ENCODE measurements at places on chromosomes 3 and 15. TPM values are rescaled to one million over a fixed set of nuclear protein-coding genes. Genes with fewer than 3 reads are reported as not detected.

DNA sequence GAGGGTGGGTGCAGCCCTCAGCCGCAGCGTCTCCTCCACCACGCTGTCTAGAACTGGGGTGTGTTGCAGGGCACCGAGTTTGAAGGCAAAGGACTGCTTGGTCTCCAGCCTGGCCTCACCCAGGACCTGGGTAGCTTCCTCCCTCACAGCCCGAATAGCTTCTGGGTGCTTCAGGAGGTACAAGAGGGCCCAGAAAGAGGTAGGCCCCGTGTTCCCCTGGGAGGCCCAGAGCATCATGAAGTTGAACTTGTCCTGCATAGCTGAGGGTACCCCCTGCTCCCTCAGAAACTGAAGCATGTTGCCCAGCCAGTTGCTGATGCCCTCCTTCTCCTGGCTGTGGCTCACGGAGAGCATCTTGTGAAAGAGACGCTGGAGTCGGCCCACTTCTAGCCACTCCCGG is 930 bp downstream of the CYP8B1 start:
- no peak for DNase-seq

DNA sequence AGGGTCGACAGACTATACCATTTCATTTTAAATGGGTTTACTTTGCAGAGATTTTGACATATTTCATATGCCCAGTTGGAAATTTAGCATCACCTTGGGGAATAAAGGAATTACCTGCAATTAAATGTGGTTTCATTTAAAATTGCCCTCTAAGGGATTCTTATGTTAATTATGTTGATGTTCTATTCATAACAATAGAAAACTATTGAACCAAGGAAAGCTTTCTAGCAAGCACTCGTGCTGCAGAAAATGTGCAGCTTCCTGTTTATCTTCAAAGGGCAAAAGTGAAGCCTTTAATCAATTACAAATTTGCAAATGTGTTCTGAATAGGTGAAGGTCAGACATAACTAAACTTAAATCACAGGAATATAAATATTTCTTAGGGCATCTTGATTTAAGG is 352.1 kb downstream of the CHST2 start:
- no peak for DNase-seq

DNA sequence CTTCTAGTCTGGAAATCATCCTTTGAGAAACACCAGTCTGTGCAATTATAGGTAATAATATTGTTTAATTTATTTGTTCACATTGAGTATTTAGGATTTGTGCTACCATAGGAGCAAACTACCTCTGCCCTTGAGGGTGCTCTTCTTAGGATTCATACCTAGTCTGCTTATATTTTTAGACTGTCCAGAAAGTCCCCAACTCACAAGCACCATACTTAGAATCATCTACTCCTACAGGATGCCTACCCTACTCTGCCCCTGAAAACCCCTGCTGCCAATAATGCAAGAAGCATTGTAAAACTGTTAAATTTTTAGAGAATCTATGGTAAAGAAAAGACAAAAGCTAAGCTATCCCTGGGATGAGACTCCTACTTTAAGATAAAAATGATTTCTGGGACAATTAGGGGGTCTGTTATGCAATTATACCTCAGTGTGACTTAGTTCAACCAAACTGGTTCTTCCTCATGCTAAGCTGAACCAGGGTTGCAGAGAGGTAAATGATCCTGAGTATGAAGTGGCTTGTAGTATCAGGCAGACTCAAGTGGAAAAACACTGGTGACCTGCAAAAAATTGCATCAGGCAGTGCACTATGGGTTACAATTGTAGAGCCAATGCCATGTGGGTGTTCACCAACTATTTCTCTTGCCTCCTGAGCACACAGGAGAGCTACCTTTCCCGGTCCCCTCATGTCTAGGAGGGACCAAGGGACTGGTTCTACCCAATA is 133.3 kb downstream of the TNIK start:
- DNase-seq = no peak

GRCh38 chr3:160577556-160578195 is 12.3 kb upstream of the KPNA4 start:
- peak; percentile 28 for DNase-seq

- DNase-seq = peak; percentile 81
Observed at GRCh38 chr3:149534671-149535332, 60.3 kb downstream of the TM4SF4 start.

DNA sequence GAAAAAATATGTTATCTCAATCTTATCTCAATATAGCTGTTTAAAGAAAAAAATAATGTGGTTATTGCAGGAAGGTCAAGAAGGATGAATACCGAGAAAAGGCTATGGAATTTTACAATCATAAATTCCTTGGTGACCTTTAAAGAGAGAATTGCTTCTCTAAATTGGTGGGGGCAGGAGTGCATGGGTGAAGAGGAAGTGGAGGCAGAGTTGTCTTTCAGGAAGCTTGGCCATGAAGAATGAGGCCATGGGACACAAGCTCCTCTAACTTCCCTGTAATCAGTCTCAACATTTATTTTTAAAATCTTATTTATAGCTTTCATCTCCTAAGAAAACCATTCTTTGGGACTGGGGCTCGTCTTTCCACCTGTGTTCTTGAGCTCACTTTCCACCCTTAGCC is 22.4 kb upstream of the ALDH1A2 start:
- DNase-seq = no peak

DNA sequence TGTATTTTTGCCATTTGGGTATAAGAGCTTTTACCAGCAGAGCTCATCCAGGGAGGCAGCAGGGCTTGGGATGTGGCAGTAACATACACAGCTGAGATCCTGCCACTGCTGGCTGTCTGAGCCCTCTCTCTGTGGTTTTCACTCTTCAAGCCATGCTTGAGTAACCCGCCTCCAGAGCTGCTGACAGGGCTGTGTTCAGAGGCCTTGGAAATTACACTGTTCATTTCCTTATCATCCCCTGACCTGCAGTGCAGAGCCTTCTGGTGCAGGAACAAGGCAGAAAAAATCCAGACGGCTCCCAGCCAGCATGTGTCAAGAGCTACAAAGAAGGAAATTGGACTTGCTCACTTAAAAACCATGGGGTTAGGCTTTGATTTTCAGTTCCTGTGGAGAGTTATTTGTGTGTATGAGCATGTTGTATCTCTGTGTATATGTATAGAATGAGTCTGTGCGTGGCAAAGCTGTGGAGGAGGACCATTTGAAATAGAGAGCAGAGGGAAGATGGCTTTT is 47.0 kb downstream of the ZNF609 start:
- peak; percentile 80 for DNase-seq

GRCh38 chr3:72816862-72817355 is 31.3 kb downstream of the SHQ1 start:
- DNase-seq = no peak

DNA sequence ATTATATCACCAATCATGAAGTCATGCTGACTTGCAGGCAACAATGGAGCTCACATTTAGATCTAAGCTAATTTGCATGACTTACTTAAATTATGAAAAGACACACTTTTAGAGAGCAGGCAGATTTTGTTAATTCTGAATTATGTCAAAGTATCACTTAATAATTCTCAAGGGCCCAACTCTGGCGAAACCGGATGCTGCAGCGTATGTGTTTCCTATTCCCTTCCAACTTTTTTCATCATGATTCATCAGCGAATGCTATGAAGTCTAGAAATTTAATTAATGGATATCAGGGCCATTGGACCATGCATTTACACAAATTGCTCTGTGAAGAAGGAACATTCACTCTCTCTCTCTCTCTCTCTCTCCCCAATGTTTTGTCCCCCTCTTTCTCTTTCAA is 63.5 kb upstream of the GOLGA8A start:
- no peak for DNase-seq

GRCh38 chr3:13256845-13257244 is 163.3 kb downstream of the NUP210 start:
- no peak for DNase-seq

- no peak for DNase-seq
Observed at GRCh38 chr15:68436680-68437079, 4.7 kb upstream of the ITGA11 start.

DNA sequence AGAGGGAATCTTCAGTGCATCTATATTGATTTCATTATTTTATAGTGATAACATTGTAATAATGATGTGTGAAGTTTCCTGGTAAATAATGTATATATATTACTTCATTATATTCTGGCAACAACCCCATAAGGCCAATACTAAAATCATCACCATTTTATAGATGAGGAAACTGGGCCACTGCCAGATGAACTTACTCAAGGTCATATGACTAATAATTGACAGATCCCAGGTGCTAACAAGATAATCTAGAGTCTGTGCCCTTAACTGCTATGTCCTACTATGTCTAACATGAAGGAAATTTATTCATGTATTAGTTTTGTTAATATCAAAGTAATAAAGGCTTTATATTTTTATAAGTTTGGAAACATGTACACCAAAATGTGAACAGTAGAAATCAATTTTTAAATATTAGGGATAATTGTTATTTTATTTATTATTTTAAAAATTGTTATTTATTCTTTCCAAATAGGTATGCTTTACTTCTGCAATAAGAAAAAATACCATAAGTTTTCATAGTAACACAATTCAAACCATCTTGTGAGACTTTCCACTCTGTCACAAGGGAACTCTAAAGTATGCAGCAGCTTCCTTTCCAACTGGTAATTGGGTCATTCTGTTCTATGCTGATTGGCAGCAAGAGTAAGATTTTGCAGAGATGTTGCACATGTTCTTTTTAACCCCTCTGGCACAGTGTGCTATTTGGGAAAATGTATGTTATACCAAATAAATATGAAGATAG is 90.8 kb upstream of the CMC1 start:
- DNase-seq = no peak

The ADAMTS9 gene
- 1.0 TPM for total RNA-seq

The RBMS3 gene
- total RNA-seq = 32.2 TPM

The ZNF502 gene
- 2.6 TPM for total RNA-seq

The TUSC7 gene
- not detected for total RNA-seq

The CYP1A1 gene
- not detected for total RNA-seq

The CSPG5 gene
- 0.45 TPM for total RNA-seq

Measured in myocyte (in vitro differentiated cells).